Natural killer cell (primary cell): ENCODE measurements at places on chromosomes 11 and 22. TPM values are rescaled to one million over a fixed set of nuclear protein-coding genes. Genes with fewer than 3 reads are reported as not detected.

Gene PRDM11
- total RNA-seq = 10.3 TPM

DNA sequence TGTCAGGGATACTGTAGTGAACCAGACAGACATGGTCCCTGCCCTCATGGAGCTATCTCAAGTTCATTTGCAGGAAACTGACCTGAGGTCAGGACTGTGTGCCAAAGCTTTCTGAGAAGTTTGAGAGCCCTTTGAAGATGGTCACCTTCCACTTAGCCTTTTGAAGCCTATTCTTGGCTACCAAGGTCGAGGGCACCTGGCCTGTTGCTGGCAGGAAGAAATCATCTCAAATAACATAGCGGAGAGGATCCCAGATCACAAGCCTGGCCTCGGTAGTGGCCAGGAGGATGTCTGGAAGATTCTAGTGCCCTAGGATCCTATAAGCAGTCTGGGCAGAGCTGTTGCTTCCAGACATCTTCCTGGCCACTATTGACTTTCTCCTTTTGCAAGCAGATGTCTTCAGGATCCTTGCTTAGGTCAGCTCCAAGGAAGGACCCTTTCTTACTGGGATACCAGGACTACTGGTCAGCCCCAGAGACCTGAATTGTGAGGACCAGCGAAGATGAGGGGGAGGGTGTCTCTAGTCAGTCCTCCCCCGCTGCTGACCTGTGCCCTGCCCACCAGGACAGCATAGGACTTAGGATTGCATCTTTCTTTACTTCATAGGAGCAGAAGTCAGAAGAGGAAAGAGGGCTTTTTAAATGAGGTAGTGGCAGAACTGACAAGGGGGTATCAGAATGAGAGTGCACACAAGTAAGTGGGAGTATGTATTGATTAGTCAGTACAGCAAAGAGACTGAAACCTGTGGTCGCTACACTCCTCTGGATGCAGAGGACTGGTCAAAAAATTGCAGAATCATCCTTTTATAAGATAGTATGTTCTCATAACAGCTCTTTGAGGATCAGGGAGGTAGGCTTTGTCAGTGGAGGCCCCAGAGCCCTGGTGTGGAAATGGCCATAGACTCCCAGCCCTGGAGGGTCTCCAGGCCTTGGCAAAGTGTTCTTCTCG, 94.8 kb downstream of the TEAD1 start:
- DNase-seq = no peak

DNA sequence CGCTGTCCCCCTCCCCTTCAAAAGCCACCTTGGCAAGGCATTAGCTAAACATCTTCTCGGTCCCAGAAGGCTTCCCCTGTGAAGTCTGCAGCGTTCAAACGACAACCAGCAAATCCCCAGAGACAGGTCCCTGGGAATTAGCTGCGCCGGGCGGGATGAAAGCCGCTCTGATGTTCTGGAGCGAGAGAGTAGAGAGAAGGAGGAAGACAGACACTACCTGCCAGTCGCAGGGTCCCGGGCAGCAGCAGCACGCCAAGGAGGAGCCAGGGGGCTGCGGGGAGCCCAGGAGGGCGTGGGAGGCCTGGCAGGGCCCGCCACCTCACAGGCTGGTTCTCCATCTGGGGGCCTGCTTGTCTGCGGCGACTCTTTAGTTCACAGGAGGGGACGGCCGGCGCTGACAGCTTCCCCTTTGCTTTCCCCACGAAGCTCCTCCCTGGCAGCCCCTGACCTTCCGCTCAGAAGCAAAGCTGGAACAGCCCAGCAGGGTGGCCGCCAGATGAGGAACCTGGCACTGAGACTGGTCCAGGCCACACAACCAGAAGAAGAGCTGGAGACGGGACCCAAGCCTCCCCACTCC, at the start of gene NFAM1:
TSS of gene NFAM1 (minus strand) at position 384 of the 577 bp plus-strand sequence. CDS start at position 338, 46 bp downstream.
- DNase-seq = no peak

DNA sequence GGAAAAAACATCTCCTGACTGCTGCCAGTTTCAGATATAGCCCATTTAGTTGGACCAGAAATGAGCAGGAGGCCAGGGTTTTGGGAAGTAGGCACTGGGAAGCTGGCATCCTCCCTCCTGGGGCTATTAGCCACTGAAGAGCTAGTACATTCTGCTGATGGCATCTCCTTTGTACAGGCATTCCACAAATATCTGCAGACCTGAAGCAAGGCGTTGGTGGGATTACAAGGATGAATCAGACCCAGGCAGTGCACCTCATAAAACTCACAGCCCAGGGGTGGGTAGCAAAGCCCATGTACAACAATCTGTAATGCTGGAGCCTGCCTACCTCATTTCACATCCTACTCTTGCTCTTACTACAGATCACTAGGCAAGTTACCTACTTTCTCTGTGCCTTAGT, 27.5 kb upstream of the POU2AF1 start:
- DNase-seq = no peak
